GM10248 (cell line): ENCODE measurements at places on chromosomes 4 and X.

DNA sequence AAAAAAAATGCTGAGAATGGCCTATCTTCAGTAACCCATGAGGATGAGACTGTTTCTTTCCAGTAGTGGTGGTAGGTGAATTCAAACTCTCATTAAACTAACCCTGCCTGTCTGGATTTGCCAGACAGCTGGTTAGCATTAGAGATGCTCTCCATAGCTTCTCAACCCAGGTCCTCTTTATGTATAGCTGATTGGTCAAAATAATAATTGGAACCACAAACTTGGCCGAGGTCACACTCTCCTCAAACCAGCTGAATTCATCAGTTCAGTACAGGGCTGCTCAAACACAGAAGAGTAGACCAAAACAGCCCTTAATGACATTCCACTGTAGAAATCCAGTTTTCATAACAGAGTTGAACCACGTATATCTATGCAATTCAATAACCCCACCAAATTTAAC, 85.3 kb downstream of the HCCS start:
- no peak for DNase-seq

GRCh38 chrX:37867536-37868153, 20.3 kb upstream of the DYNLT3 start:
- DNase-seq: no peak

DNA sequence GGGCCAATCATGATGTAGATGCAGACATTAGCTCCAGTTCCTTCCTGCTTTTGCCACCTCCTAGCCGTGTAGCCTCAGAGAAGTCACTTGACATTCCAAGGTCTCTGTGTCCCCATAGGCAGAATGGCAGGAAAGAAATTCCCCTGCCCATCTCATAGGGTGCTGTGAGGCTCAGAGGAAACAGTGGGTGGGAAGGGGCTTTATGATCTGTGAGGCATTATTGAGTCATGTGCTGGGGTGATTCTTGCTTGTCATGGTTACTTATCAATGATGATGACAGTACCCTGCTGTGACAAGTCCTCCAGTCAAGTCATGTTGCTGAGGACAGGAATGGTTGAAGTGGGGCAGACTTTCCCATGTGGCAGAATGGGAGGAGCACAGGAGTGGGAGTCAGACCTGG, 63.7 kb downstream of the MSX1 start:
- DNase-seq: no peak

DNA sequence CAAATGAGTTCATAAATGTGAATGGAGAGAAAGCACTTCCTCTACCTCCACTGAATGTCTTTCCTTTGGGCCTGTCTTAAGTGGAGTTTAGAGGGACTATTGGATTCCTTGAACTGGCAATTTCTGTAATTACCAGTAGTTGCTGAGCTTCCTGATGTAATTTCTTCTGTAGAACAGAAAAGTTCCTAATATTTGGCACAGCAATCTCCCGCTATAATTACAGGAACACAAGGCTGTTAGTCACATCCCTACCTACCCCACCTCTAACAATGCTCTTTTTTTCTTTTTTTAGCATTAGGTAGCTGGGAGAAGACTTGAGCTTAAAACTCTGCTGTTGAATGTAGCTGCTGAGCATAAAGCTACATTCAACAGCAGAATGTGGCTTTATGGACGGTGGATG, 24.8 kb upstream of the RBPJ start:
- no peak for DNase-seq

GRCh38 chr4:46684041-46684440, 225.0 kb downstream of the COX7B2 start:
- DNase-seq: no peak

DNA sequence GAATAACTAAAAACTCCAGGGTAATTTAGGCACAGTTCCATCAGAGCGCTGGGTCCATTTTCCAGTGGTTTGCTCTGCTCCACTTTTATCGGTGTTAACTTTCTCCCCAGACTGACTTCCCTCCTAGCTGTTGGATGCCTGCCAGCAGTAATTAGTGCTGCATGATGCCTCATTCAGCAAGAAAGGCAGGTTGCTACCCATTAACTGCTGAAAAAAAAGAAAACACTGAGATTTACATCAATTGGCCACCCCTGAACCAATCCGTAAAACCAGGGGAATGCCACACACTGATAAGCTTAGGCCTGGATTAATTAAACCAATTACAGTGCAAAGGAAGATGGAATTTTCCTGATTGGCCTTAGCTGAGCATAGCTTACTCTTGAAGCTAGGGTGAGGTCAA, 182.4 kb upstream of the CXXC4 start:
- no peak for DNase-seq

GRCh38 chrX:2689773-2690666, 1.1 kb upstream of the CD99 start:
- peak; percentile 34 for DNase-seq

DNA sequence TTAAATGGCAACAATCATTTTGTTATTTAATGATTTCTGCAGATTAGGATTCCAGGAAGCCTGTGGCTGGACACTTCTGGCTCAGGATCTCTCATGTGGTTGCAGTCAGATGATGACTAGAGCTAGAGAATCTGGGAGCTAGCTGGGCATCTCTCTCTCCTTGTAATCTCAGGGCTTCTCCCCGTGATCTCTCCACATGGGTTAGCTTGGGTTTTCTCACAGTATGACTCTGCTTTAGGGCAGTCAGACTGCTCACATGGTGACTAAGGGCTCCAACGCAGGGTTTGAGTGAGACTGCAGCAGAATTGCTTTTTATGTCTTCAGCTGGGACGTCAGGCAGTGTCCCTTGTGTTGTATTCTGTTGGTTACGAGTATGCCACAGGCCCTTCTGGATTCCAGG, 361.4 kb downstream of the CBLL2 start:
- DNase-seq: no peak

DNA sequence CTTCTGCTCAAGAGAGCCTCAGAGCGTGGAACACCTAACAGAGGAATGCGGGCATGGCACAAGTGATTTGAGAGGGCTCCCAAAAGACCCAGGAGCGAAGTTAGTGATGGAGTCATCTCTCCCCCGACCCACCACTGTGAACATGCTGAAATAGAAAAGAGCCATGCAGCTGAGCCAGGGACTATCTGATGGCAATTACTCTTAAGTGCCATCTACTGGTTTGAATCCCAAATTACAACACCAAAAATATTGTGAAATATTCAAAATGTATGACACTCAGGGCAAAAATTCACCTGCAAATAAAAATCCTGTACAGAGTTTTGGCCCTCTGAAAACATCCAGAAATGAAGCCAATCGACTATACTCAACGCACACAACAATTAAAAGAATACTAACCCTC, 2038.9 kb upstream of the ADGRL3 start:
- DNase-seq: no peak

DNA sequence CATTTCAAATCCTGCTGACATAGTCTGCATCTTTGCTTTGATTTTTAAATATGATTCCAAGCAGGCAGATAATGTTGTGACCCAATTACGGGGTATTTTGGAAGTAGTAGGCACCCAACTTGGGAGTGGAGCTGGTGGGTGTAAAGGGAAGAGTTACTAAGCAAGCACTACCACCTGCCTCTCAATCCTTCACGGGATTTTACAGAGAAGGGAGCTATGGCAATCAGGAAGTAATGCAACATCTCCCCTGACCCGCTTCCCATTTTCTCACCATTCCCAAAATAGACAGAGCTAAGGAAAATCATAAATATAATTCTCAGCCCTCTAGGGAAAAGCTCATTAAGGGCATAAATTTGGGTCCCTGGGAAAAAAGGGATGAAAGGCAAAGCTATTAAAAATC, 9.2 kb downstream of the APBB2 start:
- DNase-seq: no peak

GRCh38 chrX:70096052-70096451, 33.8 kb downstream of the OTUD6A start:
- no peak for DNase-seq

DNA sequence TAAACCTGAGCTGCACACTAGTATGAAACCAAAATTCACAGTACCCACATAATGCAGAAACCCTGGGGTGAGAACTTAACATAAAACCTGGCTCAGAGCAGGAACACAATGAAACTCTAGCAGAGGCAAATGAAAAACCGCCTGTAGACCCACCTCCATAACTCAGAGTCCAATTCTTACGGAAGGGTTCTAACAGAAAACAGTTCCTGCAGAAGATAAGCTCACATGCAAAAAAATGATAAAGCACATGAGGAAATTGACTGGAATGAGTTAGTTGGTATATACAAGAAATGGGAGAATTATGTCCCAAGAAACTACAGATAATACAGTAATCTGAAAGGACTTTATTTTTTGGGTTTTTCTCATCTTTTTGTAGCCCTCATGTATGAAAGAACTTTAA, 14.7 kb downstream of the RTL9 start:
- DNase-seq: no peak

- no peak for DNase-seq
Observed at GRCh38 chr4:158285429-158286216, 75.3 kb downstream of the TMEM144 start.

DNA sequence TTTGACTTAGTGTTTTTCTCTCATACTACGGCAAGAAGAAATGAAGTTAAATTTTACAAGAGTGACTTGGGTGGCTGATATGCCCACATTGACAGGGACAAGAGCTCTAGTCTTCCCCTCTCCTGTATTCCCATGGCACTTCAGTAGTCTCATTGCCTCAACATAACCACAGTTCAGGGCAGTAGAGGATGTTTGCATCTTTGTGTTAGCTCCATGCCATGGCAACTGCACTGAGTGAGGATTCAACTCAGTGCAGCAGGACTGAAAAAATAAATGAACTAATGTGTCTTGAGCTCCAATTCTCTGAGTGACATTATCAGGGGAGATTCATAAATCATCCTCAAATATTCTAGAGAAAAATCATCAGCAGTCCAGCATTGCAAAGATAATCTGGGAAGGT, 78.8 kb downstream of the TET2 start:
- DNase-seq: no peak

DNA sequence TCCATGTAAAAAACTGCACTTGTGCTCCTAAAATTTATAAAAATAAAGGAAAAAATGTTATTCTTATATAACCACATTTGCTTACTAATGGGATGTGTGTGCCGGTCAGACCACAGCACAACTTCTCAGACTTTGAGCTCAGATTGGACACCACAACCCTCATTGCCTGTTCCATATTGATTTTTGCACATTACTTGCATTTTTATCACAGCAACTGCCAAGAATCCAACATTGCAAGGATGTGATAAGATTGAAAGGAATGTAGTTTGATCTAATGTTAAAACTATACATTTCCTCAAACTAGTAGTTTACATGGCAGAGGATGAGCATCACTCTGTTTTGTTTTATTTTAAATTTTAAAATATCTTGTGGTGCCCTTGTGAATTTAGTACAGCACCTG, 227.8 kb downstream of the KDR start:
- DNase-seq: no peak

GRCh38 chrX:112696481-112696880, 16.7 kb upstream of the LHFPL1 start:
- DNase-seq: no peak

DNA sequence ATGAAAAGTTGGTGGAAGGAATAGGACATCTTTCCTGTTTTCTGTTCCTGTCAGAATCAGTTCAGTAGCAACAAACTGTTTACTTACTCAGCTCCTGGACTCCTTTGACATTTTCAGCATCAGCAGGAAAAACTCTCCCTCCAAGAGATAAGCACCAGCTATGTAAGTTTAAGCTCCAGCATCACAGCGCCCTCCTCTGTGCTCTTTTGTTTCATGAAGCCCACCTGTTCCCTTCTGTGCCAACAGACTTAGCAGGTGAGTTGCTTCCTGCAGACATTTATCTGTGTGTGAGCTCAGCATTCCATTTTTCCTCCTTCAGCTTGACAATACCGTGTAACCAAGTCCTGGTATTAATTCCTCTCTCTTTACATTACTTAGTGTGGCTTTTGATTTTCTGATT, 644.1 kb upstream of the AGA start:
- no peak for DNase-seq

- no peak for DNase-seq
Observed at GRCh38 chr4:154578919-154579318, 11.6 kb downstream of the FGA start.

DNA sequence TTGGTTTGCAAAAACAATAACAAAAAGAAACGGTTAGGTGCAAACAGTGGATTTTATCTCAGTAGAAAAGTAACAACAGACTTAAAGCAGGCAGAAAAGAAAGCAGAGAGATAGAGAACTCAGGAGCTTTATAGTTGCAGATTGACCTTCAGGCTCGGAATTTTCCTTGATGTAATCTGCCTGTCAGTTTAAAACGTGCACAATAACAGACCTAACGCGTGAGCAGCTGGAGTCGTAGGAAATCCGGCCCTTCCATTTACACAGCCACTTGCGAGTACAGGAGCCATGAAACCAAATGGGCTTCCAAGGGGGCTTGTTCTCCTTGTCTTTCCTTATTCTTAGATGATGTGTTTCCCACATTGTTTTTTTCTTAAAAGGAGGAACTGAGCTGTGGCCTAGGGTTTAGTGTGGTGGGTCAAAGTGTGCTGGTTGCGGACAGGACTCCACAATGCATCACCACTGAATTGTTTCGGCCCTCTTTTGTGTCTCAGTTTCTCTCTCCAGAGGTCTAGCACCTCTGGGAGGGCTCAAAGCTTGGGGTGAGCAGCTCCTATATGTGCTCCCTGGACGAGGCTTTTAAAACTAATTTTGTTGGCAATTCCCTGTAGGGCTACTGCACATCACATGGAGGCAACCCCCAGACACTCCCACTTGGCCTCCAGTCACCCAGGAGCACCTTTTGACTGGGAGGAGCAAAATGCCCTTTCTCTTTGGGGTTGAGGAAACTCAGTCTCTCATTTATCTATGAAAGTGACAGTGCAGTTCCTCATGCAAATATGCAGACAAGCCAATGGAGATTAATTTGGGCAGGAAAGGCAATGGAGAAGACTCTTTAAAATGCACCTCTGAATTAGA, 13.9 kb upstream of the MPP1 start:
- DNase-seq: no peak

DNA sequence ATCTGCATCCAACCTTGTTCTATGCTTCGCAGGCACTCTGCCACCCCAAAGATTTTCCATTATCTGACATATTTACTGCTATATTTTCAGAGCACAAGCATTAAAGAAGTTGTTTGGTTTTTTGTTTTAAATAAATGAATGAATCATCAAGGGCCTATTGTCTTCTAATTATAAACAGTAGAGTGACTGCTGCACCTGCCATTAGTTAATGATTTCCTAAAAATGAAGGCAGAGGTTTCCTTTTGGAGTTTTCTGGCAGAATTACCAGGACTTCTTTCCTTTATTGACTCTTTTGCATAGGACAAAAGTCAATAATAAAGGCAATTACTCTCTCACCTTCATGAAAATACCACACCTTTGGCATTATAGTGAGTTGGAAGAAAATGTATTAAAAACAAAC, 238.1 kb downstream of the INPP4B start:
- no peak for DNase-seq

GRCh38 chr4:112284662-112285411, 867 bp downstream of the TIFA start:
- no peak for DNase-seq

- DNase-seq: no peak
Observed at GRCh38 chr4:110663738-110664444, 41.0 kb upstream of the PITX2 start.

- DNase-seq: no peak
Observed at GRCh38 chrX:43850629-43851028, 31.6 kb downstream of the MAOB start.

- DNase-seq: no peak
Observed at GRCh38 chrX:148593146-148593545, 92.7 kb downstream of the AFF2 start.
